ENCODE measurements at places on chromosomes 5 and 9.

DNA sequence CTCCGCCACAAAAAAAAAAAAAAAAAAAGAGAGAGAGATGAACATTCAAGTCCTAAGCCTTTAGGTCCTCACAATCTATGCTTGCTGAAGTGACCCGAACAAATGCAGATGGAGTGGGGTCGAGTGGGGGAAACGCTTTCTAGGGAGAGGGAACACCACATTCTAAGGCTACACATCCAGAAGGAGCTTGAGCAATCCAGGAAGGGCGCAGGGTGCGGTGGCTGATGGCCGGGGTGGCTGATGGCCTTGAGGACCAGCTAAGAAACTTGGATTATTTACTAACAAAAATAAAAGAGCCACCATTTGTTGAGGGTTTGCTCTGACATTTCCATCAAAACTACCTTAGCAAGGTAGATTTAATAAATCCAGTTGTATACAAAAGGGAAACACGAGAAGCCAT, 764 bp upstream of the BNIP1 start:
- no peak for DNase-seq

GRCh38 chr5:24439465-24439864, 205.3 kb downstream of the CDH10 start:
- no peak for DNase-seq

- no peak for DNase-seq
Measured at GRCh38 chr9:133888048-133888808, 103.9 kb downstream of the VAV2 start.

- peak; percentile 33 for DNase-seq
Measured at GRCh38 chr9:12643686-12644085, 49.5 kb upstream of the TYRP1 start.

DNA sequence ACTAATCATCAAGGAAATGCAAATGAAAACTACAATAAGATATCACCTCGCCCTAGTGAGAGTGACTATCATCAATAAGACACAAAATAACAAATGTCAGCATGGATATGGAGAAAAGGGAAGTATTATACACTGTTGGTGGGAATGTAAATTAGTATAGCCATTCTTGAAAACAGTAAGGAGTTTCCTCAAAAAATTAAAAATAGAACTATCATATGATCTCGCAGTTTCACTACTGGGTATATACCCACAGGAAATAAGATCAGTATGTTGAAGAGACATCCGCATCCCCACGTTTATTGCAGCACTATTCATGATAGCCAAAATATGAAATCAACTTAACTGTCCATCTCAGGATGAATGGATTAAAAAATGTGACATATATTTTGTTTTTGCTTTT, 31.6 kb upstream of the STK32A start:
- DNase-seq, result no peak

GRCh38 chr5:94191604-94192003, 426.8 kb downstream of the KIAA0825 start:
- no peak for DNase-seq
